Fibroblast of skin of left quadriceps (primary cell): ENCODE measurements at places on chromosomes 4 and X.

GRCh38 chrX:69995362-69996112 lies 54.2 kb downstream of the AWAT2 start:
- DNase-seq, result no peak

DNA sequence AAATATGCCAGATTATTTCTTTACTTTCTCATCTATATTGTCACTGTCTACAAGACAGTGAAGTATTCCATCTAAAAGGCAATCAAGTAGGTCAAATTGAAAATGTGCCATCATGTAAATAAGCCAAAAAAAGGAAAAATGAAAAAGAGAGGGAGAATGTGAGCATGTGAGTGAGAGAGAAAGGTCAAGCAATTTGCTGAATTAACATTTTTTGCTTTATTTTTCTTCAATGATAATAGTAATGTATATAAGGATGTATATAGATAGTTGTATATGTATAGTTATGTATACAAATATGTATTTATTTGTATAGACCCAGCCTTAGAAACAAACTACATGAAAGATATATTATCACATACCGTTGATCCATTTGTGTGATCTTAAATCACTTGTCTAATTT lies 11.5 kb downstream of the CXCL8 start:
- DNase-seq, result no peak

GRCh38 chr4:20276848-20277247 lies 25.1 kb downstream of the SLIT2 start:
- no peak for DNase-seq

DNA sequence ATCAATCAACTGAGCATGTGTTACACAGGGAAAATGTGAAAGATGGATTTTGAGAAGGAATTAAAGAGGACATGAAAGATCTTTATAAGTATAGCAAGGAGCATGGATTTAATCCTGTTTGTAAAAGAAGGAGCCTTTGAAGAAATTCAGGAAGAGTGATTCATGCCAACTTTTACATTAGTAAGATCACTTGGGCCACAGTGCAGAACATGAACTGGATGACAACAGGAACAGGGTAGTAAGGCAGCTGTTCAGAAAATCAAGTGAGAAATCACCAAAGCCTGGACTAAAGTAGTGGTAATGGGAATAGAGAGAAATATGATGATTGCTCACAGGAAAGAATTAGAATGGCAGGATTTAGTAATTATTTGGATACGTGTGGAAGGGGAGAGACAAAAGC lies 265.7 kb upstream of the PCDH7 start:
- no peak for DNase-seq

GRCh38 chr4:48620093-48620492 lies 130.0 kb downstream of the ZAR1 start:
- DNase-seq, result no peak

DNA sequence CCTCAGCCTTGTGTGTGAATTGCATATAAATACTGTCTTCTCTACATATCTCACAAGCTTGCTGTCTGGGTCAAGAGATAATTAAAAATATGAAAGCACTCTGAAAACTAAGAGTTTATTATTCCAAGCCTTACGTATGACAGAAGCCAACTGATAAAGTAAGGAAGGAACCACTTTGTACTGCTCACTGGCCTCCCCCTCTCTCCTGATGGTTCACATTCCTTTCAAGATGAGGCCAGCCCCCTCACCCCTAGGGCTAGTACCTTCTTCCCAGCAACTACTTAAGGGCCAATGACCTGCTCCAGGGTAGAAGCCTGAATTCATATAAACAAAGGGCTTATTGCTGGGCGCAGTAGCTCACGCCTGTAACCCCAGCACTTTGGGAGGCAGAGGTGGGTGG lies 5.4 kb upstream of the SOWAHD start:
- DNase-seq, result no peak

GRCh38 chr4:2688281-2688680 lies 67.9 kb downstream of the TNIP2 start:
- no peak for DNase-seq

- DNase-seq, result no peak
Measured at GRCh38 chr4:139018501-139018900, 2.9 kb downstream of the NOCT start.

- DNase-seq, result no peak
Measured at GRCh38 chr4:22900876-22901275, 208.1 kb downstream of the GBA3 start.

GRCh38 chrX:41452565-41453356 lies 5.6 kb downstream of the NYX start:
- peak; percentile 48 for DNase-seq

- no peak for DNase-seq
Measured at GRCh38 chr4:37322122-37322521, 77.6 kb downstream of the NWD2 start.

- no peak for DNase-seq
Measured at GRCh38 chr4:151100531-151100930, 1.1 kb downstream of the RPS3A start.

GRCh38 chr4:76570141-76570973 lies 135.3 kb downstream of the SHROOM3 start:
- no peak for DNase-seq

GRCh38 chr4:84493092-84493850 lies 5.8 kb downstream of the NKX6-1 start:
- no peak for DNase-seq

- no peak for DNase-seq
Measured at GRCh38 chrX:101450961-101451360, 34.3 kb upstream of the ARMCX4 start.

GRCh38 chrX:105210258-105210657 lies 10.2 kb downstream of the TEX13A start:
- DNase-seq, result no peak

DNA sequence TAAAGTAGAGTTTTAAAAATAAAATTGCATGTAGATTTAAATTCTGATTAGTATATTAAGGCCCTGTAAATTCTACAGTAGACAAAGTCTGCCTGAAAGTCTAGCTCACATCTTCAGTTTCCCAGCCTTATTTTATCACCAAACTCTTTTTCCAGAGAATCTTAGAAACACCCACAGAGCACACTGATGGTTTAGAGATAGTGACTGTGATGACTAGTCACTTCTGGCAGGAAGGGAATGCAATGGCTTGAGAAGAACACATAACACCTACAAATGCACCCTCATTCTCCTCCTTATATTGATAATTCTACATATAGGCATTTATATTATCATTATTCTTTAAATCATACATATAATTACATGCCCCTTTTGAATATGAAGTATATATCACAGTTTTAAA lies 232.9 kb downstream of the ARAP2 start:
- no peak for DNase-seq

GRCh38 chrX:153525451-153525850 lies 8.0 kb downstream of the ATP2B3 start:
- no peak for DNase-seq

- DNase-seq, result no peak
Measured at GRCh38 chr4:165720411-165721082, 152.5 kb upstream of the TLL1 start.

DNA sequence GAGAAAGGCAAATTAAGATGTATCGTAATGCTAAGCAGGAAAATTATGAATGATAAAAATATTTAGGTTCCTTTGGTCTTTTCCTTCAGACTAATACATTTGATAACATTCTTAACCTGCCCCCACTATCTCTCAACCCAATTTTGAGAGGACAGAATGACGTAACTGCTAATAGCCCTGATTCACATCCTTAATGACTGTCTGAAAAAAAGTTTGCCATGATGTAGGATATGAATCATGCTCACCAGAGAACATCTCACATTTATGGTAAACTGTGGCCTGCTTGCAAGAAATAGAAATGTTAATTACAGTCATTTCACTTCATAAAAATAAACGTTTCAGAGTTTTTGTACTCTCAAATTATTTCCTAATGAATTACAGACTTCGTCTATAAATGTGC lies 128.0 kb upstream of the VEGFC start:
- peak; percentile 47 for DNase-seq

- no peak for DNase-seq
Measured at GRCh38 chr4:186296481-186296880, 30.5 kb downstream of the F11 start.

GRCh38 chrX:118126286-118126685 lies 9.7 kb upstream of the KLHL13 start:
- no peak for DNase-seq

DNA sequence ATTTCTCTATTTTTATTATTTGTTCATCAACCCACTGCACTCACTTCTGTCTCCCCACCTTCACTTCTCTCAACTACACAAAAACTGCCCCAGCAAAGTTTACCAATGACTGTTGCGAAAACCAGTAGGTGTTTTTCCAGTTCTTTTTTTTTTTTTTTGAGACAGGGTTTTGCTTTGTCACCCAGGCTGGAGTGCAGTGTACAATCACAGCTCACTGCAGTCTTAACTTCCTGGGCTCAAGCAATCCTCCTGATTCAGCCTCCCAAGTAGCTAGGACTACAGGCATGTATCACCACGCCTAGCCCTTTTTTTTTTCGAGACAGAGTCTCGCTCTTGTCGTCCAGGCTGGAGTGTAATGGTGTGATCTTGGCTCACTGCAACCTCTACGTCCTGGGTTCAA lies 24.1 kb upstream of the HPRT1 start:
- DNase-seq, result no peak

DNA sequence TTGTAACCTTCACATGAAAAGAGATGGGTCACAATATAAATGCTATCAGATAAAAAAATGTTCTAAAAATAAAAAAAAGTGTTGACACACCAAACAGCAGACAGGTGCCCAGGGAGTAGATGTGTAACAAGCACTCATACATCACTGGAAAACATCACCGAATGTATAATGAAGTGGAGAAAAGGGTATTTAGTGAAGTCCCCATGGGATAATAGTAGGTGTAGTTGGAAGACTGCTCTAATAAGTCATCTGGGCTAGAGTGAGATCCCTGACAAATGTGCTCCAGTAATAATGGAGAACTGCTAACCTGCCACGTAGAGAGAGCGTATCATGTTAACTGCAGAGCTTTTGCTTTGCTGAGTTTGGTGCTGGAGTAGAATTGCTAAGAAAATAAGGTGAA lies 152.0 kb downstream of the GRIA2 start:
- DNase-seq, result no peak

- no peak for DNase-seq
Measured at GRCh38 chr4:38424151-38424871, 239.7 kb upstream of the KLF3 start.
